Upper lobe of right lung (tissue), 1 donor: ENCODE measurements at places on chromosomes 2 and 18. TPM values are rescaled to one million over a fixed set of nuclear protein-coding genes. Genes with fewer than 3 reads are reported as not detected.

SCYGR4 gene
- not detected for total RNA-seq

INO80B gene
- total RNA-seq: 30.2 TPM

ATP5MC3 gene
- 113 TPM for total RNA-seq

KCMF1 gene
- total RNA-seq: 72.9 TPM

KYNU gene
- 34.5 TPM for total RNA-seq

LHCGR gene
- not detected for total RNA-seq

- no peak for DNase-seq
These were observed 22.8 kb upstream of the POLR1B start for GRCh38 chr2:112519506-112519905.

DNA sequence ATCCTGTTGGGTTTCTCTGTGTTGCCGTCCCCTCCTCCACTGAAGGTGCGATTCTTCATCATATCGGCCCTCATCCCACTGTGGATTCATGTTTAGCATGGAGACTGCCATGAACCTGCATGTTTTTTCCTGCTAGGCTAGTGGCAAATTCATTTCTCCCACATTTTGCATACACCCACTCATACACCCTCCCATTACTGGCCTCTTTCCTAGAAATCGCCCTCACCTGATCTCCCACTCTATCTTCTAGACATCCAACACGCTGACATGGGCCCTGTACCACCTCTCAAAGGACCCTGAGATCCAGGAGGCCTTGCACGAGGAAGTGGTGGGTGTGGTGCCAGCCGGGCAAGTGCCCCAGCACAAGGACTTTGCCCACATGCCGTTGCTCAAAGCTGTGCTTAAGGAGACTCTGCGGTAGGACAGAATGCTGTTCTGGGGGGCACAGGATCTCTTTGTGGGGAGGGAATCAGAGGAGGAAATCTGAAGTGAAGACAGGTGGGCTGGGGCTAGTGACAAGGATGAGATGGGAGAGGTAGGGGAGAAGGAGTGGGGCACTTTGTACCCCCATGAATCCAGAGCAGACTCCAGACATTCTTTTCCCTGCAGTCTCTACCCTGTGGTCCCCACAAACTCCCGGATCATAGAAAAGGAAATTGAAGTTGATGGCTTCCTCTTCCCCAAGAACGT, 17.7 kb downstream of the PRKAG3 start:
- DNase-seq: no peak

DNA sequence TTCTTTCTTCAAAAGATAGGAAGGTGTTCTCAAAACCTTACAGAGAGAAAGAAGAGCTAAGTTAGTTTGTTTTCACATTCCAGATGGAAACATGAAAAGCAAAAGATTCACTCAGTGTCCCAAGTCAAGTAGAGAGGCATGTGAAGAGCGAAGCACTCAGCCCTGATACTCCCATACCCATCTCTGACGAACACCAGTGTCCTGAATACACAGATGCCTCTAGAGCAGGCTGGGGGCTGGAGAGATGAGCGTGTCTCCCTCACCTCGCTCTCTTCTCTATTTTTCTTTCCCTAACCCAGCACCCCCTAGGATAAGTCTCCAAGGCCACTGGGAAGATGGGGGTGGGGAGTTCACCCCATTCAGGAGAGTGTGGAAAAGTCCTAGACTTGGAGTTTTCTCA, 227.8 kb downstream of the TMEM163 start:
- DNase-seq: no peak

- no peak for DNase-seq
These were observed 477.8 kb downstream of the EIPR1 start for GRCh38 chr2:2899826-2900225.

- no peak for DNase-seq
These were observed 38.5 kb downstream of the PRPF40A start for GRCh38 chr2:152678808-152679207.

GRCh38 chr2:128464456-128464855, 145.8 kb upstream of the HS6ST1 start:
- no peak for DNase-seq

DNA sequence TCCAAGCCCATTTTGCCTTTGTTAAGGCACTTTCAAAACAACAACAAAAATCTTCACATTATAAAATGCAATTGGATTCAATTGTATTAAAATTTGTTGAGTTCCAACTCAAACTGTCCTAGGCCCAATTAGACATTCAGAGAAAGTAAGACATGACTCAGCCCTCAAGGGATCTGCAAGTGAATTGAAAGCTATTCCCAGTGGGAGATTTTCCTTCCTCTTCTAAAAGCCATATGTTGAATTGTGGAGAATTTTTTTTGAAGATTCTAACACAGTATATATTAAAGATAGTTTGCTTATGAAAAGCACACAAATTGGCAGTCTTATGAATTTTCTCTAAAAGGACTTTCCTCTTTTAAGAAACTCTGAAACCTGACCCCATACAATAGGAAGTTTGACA, 268.0 kb upstream of the PARD3B start:
- no peak for DNase-seq

GRCh38 chr2:61898810-61899209, 6.7 kb upstream of the COMMD1 start:
- DNase-seq: no peak

GRCh38 chr2:41836948-41837347, 210.9 kb upstream of the PKDCC start:
- DNase-seq: no peak

DNA sequence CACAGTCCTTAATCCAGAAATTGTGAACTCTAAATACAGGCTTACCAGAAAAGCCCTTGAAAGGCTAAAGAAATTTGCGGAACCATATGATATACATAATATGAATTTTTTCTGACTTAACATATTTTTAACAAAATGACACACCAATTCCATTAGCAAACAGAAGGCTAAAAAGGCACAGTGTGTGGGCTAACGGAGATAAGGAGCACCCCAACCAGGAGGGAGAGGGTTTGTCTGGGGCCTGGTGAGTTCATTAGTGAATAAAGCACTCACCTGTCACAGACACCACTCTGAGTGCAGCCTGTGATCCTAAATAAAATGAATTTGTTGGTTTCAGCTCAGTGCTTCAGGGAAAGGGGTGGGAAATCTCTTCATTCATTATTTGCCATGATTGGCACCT, 2.7 kb upstream of the FECH start:
- DNase-seq: no peak
